Activated CD8-positive, alpha-beta T cell treated with anti-CD3 and anti-CD28 coated beads for 36 hours (primary cell): ENCODE measurements at places on chromosomes 13 and 19.

GRCh38 chr13:77360032-77360685 lies 33.3 kb upstream of the MYCBP2 start:
- DNase-seq = no peak

DNA sequence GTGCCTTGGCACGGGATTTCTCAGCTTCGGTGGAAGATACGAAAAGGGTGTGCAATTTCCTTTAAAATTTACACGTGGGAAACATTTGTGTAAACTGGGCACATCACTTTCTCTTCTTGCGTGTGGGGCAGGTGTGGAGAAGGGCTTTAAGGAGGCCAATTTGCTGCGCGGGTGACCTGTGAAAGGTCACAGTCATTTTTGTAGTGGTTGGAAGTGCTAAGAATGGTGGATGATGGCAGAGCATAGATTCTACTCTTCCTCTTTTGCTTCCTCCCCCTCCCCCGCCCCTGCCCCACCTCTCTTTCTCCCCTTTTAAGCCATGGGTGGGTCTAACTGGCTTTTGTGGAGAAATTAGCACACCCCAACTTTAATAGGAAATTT lies 7.2 kb downstream of the SLITRK5 start:
- DNase-seq = no peak

GRCh38 chr13:99332456-99332855 lies 25.3 kb upstream of the GPR183 start:
- no peak for DNase-seq

GRCh38 chr19:50331221-50331993 lies 2.2 kb upstream of the KCNC3 start:
- no peak for DNase-seq

DNA sequence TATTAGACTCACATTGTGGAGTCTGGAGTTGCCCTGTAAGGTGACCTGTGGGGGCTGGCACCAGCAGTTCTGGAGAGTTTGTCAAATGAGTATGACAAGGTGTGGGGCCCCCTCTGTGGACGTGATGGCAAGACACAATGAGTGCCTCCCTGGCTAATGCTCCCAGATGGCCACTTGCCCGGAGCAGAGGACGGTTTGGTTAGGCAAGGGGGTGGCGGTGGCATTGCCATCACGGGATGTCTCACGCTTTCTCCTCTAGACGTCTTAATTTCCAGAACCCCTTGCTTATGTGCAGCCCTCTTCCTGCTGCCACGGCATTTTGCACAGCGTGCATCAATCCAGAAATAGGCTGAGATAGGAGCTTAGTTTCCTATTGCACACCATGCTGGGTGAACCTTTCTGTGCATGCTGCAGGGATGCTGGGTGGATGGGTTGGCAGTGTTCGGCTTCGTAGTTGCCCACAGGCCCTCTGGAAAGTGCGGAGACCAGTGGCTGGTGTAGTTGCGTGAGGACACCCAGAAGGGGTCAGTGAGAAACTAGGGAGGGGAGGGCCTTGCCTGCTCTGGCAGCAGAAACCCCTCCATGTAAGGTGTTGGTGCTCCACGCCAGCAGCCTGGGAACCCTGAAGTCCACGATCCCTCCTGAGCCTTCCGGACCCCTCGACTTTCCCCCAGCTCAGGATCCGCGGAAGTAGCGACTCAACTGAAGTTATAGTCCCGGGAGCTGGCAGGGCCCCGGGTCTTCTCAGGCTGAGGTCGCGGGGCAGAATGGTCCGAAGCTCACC lies 18.1 kb upstream of the LRP3 start:
- DNase-seq = peak; percentile 21

GRCh38 chr13:32745509-32745908 lies 159.3 kb downstream of the PDS5B start:
- DNase-seq = no peak

- DNase-seq = no peak
These were observed 1.9 kb downstream of the RRAS start for GRCh38 chr19:49637821-49638738.
